Mesenteric fat pad (tissue), 1 donor: ENCODE measurements at places on chromosomes 6 and 20. TPM values are rescaled to one million over a fixed set of nuclear protein-coding genes. Genes with fewer than 3 reads are reported as not detected.

Gene CAGE1
- total RNA-seq, result not detected

Gene YTHDF1
- total RNA-seq, result 33.6 TPM

Gene TMEM74B
- total RNA-seq, result 0.42 TPM

- DNase-seq, result no peak
Observed at GRCh38 chr6:117359581-117359980, 66.2 kb downstream of the ROS1 start.

- DNase-seq, result no peak
Observed at GRCh38 chr20:62723351-62723750, 14.7 kb downstream of the NTSR1 start.
